Activated CD4-positive, CD25-positive, alpha-beta regulatory T cell (primary cell): ENCODE measurements at places on chromosomes 7 and 10.

GRCh38 chr7:84085998-84086397 lies 108.6 kb downstream of the SEMA3A start:
- no peak for DNase-seq

- DNase-seq: no peak
These were observed 47.8 kb upstream of the PPP2R2D start for GRCh38 chr10:131852823-131853609.

GRCh38 chr7:125147047-125147446 lies 217.4 kb upstream of the POT1 start:
- DNase-seq: no peak

DNA sequence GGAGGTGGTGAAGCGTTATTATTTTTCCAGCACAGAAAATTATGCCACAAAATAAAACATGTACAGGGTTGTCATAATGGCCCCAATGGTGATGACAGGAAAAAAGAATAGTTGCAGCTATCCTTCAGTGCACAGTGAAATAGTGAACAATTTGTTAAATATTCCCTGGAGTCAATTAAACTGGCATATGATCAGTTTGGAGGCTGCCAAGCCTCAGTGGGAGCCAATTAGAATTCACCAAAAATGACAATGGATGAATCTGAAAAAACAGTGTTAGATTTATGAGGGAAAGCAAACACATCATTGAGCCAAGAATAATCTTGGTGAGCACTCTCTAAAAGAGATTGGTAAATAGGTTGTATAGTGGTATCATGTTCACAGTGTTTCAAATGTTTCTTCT lies 146.3 kb downstream of the OTUD1 start:
- DNase-seq: no peak

DNA sequence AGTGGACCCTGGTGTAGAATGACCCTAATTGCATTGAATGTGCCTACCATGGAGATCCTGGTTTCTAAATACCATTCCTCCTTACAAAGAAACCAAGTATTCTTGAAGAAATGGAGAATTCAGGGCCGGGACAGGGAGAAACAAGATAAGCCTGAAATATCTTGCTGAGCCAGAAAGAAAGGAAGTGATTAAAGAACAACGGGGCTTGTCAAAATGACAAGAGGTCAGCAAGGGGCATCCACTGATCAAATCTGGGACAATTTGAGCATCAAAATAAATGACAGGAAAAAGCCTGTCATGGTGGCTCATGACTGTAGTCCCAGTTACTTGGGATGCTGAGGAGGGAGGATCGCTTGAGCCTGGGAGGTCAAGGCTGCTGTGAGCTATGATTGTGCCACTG lies 8.1 kb downstream of the ABHD11 start:
- DNase-seq: no peak

DNA sequence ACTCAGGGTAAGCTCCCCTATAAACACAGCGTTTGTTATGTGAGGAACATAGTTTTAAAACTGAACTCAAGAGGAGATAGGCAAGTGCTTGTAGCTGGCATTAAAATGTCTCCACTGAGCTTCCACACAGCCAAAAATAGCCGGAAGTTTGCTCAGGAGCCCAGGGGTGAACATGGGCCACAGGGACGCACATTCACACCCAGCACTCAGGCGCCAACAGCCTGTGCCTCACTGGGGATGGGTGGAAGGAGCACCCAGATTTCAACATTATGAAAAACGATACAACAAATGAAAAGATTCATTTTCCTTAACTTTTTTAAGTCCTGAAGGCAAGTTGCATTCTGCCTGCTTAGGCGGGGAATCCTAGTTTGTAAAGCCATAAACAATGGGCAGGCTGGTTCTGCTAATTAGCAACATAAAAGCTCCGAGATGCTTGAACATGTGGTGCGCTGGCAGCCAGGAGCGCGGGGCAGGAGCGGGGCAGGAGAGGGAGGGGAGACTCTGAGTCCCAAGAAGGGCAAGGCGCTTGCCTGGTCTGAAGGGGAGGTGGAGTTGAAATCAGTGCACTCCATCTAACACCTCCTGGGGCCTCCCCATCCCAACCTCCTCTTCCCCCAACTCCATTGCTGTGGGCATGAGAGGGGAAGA lies 235.9 kb downstream of the COBL start:
- DNase-seq: no peak

DNA sequence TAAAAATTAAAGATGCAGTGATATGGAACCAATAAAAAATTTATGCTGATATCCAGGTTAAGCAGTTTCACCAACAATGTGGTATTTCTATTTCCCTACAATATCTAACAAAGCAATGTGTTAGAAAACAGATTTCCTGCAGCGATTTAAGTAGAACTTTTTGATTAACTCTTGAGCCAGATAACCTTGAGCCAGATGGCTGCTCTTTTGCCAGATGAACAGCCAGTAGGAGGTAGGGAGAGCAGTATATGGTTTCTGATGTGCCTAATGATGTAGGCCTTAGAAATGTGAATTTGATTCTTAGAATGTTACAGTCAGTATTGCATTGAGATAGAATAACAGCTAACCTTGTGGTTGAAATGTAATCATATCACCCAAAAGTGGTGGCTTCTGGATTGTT lies 31.1 kb downstream of the STAMBPL1 start:
- DNase-seq: no peak

GRCh38 chr10:88116971-88117626 lies 253.7 kb downstream of the PTEN start:
- DNase-seq: no peak

GRCh38 chr10:37712489-37713131 lies 144.8 kb downstream of the ZNF248 start:
- DNase-seq: no peak

- no peak for DNase-seq
These were observed 1068.9 kb downstream of the NXPH1 start for GRCh38 chr7:9502269-9502668.
